Hepatocyte (in vitro differentiated cells): ENCODE measurements at places on chromosomes 6 and 20. TPM values are rescaled to one million over a fixed set of nuclear protein-coding genes. Genes with fewer than 3 reads are reported as not detected.
A peak's percentile ranks its signal among the peaks of the same experiment; 100 is the strongest.

GRCh38 chr6:29487660-29488059 is at the start of gene MAS1L:
Gene MAS1L, minus strand, starts transcription at chr6:29487956. Its CDS starts 54 bp downstream, at chr6:29487902.
- DNase-seq: no peak

GRCh38 chr6:135701426-135701825 is 150.1 kb upstream of the PDE7B start:
- no peak for DNase-seq

GRCh38 chr6:127522714-127523113 is 3.6 kb upstream of the MTCL3 start:
- no peak for DNase-seq

GRCh38 chr6:11975353-11975977 is 36.6 kb upstream of the HIVEP1 start:
- no peak for DNase-seq

The FBXO9 gene
- total RNA-seq: 33.3 and 36.6 TPM in 2 replicates

DNA sequence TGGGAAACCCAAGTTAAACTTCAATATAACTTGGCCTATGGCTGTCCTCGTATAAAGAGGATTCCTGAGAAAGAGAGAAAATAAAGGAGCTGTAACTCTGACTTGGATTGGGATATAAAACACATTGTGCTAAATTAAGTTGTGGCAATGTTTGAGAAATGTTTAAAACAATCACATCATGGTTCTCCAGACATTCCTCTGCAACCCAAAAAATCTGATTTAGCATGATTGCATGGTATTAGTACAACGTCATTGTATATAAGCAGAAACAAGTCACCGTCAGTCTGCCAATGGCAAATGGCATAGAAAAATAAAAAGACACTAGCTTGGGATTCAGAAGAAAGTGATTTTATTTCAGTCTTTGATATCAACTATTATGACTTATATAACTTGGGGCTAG is 140.2 kb upstream of the FAM83B start:
- no peak for DNase-seq

GRCh38 chr6:167119670-167120582 is 3.0 kb upstream of the CCR6 start:
- no peak for DNase-seq

GRCh38 chr6:31737315-31737990 is 1.1 kb upstream of the CLIC1 start:
- DNase-seq: peak; percentile 86

DNA sequence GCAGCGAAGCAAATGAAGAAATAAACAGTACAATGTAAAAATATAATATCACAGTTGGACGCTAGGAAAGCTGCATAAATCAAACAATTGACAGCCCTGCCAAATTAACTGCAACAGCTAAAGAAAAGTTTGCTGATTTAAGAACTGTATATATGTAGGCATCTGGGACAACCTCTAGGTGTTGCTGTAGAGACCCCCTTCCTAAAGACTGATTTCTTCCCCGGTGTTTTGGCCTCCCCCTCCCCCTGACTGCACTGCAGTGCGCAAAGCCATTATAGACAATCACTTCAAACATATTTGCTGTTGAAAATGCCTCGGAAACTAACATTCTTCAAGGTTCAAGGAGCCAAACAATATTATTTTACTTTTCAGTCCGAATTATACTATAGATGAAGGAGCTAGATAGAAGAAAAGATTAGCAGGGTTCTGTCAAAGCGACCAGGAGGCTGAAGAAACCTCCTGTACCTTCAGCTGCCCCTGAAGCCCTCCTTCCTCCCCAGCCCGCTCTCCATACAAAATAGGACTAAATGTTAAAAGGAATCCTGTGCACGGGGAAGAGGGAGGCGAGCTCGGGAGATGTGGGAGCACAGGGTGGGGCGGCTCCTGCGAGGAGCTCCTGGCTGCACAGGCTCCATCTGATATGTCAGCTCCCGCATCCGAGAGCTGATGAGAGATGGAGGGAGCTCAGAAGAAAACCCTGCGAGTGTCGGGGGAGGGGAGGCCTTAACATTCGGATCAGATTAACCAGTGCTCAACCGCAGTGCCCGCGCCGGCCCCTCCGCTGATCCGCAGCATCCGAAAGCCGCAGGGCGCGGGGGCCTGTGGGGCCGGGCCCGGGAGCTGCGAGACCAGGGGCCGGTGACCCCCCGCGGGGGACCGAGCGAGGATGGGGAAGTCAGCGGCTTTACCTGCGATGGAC is 822 bp downstream of the ELOVL4 start:
- peak; percentile 40 for DNase-seq

DNA sequence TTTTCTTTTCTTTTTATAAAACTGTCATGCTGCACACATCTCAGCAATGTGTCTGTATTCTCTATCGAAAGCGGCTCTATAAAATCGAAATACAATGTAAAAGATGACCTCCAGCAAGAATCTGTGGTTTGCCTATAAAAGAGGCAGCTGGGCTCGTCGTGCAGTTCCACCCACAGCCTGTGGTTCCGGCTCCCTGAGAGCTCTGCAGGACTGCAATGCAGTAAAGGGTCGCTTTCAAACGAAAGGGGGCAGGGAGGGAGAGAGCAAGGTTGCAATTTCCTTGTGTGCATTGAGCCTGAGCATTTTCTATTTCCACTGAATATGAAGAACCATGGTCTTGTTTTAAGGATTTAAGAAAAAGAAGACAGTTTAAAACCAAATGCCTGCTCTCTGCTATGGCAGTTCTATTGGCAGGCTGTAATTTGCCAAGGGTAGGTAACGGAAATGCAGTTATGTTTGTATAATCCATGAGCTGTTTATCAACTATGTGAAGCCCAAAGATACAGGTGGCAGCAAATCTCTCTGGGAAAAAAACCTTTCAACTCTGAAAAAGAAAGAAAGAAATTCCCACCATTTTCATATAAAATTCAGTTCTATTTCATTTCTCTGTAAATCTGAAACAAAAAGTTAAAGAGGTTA is 236.5 kb downstream of the HACE1 start:
- no peak for DNase-seq

DNA sequence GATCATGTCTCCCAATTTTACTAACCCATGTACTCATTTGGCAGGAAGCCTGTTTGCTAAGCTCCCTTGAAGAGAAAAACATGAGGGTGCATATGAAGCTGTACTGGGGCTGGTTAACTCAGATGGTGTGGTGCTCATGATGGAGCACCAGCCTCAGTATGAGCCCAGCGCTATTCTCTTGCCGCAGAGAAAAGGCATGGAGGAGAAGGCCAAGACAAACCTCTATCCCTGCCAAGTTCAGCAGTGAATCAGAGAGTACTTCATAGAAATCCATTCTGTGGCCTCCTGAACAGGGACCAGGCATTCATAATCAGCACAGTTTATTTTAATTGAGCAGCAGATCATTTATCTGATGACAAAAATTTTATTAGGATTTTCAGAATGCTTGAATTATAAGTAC is 398.1 kb downstream of the LMBRD1 start:
- DNase-seq: no peak

DNA sequence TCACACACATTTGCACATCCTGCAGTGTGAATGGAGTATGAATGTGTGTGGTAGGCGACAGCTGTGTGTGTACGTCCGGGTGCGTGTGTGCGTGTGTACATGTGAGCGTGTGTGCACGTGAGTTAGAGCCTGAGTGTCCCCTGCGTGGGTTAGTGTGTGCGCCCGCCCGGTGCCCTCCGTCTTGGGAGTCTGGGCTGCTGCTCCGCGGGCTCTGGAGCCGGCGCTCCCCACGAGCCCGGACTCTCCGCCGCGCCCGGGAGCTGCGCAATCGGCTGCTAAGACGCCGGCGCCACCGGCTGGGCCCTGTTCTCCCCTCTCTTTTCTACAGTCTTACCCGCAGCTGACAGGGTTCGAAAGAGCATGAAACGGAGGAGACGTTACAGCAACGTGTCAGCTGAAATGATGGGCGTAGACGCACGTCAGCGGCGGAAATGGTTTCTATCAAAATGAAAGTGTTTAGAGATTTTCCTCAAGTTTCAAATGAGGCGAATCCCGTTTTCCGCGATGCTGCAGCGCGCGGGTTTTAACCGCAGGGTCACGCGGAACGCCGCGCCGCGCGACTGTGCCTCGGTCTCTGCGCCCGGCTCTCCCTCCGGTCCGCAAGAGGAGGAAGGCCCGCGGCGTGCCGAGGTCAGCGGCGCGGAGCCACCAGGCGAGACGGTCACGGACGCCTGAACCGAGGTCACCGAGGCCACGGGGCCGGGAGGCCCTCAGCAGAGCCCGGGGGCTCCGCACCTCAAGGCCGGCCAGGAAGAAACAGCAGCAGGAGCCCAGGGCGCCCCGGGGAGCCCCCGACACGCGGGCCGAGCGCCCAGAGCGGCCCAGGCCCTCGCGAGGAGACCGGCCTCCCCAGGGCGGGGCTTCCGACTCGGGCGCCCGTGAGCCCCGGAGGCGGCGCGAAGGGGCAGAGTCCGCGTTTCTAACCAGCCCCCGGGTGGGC is 95.3 kb upstream of the BHLHE23 start:
- DNase-seq: peak; percentile 44

DNA sequence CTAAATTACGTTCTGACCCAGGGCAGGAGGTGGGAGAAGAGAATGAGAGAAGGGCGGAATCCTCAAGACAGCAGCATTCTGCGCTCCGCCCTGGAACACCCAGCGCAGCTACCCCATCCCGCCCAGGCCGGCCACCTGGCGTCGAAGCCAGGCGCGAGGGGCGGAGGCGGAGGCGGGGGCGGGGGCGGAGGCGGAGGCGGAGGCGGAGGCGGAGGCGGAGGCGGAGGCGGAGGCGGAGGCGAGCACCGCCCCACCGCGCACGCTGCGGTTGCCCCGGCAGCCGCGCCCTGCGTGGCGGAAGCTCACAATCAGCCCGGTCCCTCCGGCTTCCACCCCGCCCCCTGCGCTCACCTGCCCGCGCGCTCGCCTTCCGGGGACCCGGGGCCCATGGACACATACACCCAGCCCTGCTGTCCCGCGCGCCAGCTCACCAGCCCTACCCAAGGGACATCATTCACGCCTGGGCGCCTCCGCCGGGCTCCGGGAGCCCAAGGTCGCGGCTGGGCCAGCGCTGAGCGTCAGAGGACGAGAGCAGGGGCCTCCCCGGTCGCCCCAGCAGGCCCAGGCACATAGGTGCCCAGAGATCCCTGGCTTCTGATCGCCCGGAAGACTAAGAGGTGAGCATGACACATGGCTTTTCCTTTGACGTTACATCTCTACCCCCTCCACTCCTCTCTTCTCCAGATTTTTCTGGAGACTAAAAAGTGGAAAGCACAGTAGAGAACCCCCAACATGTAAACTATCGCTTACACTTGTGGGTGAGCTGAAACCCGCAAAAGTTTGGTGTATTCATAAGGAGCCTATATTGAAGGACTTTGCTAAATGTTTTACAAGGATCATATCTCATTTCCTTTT is at the start of gene ANKEF1:
Gene ANKEF1 (plus strand): TSS at position 271 of the 855 bp plus-strand sequence. CDS start 3,315 bp downstream, outside the sequence.
- DNase-seq: peak; percentile 92

DNA sequence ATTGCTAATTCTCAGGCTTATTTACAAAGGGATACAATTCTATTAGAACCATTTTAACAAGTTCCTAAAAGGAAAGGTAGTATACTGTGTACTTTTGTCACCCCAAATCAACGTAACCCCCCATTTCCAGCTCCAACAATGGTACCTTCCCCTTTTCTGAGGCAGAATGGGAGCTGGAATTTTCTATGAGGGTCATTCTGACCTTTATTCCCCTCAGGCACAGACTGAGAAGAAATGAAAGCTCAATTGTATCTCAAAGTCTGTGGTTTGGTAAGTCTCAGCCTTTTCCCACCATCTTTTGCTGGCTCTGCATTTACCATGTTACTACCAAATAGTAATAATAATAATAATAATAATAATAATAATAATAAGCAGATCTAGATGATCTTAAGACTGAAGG is 571.0 kb downstream of the RNF144B start:
- no peak for DNase-seq

- no peak for DNase-seq
Measured at GRCh38 chr20:55173601-55174000, 698.2 kb downstream of the DOK5 start.

The CST3 gene
- total RNA-seq: 881 and 921 TPM in 2 replicates

GRCh38 chr20:50369225-50370035 is 140.8 kb upstream of the PTPN1 start:
- DNase-seq: peak; percentile 77

DNA sequence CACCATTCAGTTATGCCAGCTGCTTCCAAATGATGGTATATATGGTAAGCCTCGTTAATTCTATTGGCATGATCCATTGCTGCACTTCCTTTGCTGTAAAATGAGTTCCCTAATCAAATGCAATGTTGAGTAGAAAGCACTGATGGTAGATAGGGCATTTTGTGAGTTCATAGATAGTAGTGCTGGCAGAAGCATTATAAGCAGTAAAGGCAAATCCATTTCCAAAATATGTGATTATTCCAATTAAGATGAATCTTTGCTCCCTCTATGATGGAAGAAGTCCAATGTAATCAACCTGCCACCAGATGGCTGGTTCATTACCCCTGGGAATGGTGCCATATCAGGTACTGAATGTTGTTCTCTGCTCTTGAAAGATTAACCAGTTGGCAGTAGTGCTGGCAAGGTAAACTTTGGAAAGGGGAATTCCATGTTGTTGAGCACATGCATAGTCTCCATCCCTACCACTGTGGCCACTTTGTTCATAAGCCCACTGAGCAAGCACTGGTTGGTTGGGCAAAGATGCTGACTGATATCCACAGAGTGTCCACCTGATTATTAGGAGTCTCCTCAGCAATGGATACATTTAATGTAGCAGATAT is 5.6 kb upstream of the TBPL1 start:
- DNase-seq: no peak

GRCh38 chr20:57140416-57140965 is 126.0 kb downstream of the BMP7 start:
- no peak for DNase-seq

The TCP11 gene
- total RNA-seq: not detected in 2 replicates

GRCh38 chr6:149112976-149113375 is 204.5 kb upstream of the TAB2 start:
- no peak for DNase-seq

DNA sequence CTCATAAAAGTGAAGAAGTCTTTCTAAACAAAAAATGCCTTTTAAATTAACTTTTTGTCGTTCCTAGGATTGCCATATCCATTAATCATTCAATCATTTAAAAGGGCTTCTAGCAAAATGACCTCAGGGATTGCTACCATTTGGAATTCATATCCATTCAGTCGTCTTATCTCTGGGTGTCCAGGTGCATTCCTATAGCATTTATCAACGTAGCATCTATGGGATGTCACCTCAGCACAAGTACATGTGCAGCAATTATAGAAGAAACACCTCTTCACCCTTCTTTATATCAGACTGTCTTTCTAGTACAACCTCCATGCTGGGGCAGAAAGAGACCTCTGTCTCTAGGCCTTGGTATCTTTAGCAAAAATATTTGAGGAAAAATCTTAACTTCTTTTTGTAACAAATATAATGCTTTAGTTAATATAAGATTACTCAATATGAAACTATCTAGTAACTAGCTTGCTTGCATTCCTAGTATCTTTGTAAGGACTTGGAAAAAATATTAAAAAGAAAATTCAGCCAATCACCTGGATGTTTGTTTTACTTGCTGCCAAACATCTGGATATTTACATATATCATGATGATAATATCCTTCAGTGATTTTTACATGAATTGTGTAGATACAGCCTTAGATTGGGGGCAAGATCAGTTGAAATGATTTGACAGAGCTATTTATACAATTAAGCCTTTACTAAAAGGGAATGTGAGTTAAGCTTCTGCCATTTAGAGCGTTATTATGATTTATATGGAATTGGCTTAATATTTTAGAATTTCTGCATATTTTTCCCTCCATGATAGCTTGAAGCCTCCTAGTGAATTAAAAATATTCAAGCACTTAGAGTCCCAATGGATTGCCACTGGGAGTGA is 356.8 kb downstream of the HDGFL1 start:
- no peak for DNase-seq

- DNase-seq: no peak
Measured at GRCh38 chr20:17687800-17688199, 5.8 kb upstream of the RRBP1 start.
